ENCODE measurements at places on chromosomes 4 and X. TPM values are rescaled to one million over a fixed set of nuclear protein-coding genes. Genes with fewer than 3 reads are reported as not detected.

KIT gene
- 0.69 TPM for polyA plus RNA-seq

CXorf49B gene
- polyA plus RNA-seq: not detected

ADRA2C gene
- not detected for polyA plus RNA-seq

HMX1 gene
- polyA plus RNA-seq: not detected

SEC24D gene
- 27.0 TPM for polyA plus RNA-seq

C4orf51 gene
- polyA plus RNA-seq: not detected

HSFX3 gene
- polyA plus RNA-seq: not detected

HHIP gene
- 1.6 TPM for polyA plus RNA-seq

ZNF157 gene
- 0.15 TPM for polyA plus RNA-seq

RASGEF1B gene
- 10.6 TPM for polyA plus RNA-seq

IL9R gene
- not detected for polyA plus RNA-seq

DCAF12L2 gene
- 0.23 TPM for polyA plus RNA-seq

ZNF718 gene
- 1.2 TPM for polyA plus RNA-seq
